ENCODE measurements at places on chromosomes 4 and X.
A peak's percentile ranks its signal among the peaks of the same experiment; 100 is the strongest.

DNA sequence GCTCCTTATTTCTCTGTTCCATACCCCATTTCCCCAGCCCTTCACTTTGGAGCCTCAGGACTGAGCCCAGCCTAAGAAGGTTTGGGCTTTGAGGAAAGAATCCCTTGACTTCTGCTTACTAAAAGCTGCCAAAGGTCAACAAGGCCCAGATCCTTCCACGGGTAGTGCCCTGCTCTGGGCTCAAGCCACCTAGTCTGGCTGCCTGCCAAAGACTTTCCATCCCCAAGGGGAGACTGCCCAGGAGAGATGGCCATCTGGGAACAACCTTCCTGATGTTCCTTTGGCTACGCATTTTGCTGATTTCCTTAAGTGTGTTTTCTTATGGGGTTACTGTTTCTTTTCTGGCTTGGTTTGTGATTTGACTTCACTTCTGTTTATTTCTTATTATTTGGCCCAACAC lies 49.8 kb upstream of the NDP start:
- DNase-seq = no peak

DNA sequence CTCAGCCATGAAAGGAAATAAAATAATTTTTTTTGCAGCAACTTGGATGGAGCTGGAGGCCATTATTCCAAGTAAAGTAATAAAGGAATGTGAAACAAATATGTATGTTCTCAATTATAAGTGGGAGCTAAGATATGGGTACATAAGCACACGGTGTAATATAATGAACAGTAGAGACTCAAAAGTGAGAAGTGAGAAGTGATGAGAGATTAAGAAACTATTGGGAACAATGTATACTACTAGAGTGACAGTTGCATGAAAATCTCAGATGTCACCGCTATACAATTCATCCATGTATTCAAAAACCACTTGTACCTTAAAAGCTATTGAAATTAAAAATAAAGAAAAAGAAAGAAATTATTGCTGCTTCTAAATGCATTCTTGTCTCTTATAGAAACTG lies 182.9 kb upstream of the TACR3 start:
- no peak for DNase-seq

DNA sequence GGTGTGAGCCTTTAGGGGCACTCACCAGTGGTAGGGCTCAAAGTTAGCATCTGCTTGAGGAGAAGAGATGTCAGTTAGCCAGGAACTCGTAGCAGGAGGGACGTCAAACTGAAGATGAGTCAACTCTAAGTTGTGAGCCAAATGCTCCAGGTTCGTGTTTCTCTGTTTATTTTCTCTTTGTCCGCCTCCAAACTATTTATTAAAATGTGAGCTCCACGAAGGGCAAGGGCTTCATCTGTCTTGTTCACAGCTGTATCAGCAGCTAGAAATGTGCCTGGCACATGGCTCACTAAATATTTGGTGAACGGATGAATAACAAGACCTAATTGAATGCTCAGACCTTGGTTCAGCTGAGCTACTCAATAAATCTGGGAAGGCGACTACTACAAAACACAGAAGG lies 248.9 kb downstream of the BCOR start:
- DNase-seq = peak; percentile 56

DNA sequence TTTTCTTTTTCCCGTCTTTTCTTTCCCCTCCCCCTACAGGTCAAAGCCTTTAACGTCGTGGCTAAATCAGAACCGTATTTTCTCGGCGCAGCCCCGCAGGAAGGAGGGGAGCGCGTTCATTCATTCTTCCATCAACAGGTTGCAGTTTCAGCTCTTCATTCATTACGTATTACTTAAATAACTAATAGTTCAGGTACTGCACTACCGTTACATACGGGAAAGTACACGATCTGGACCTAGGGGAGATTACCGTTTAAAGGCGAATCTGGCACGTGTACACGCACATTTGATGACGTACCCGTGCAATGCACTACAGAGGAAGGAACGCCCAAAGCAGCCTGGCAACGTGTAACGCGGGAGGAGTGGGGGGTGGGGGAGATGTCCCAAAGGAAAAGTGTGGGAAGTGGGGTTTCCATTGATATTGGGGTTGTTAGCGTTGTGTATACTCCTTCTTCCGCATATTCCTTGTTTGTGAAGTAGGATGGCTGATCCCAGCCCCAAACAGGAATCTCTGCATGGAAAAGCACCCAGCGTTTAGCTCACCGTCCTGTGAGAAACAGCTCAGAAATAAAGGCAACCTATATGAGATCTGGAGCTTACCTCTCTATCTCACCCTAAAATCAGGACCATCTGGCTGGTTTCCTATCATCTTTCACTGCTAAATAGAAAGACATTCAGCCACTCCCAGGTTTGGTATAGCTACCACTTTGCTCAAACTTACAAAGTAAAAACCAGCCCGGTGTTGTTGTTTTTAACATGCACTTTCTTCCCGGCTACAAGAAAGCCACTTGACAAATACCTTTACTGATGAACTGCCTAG lies 585 bp upstream of the SEC24D start:
- DNase-seq = peak; percentile 73

- DNase-seq = peak; percentile 7
These were observed 198.9 kb downstream of the ANK2 start for GRCh38 chr4:113248320-113248719.

- DNase-seq = peak; percentile 87
These were observed 64.9 kb downstream of the POLR2B start for GRCh38 chr4:57043347-57044251.

DNA sequence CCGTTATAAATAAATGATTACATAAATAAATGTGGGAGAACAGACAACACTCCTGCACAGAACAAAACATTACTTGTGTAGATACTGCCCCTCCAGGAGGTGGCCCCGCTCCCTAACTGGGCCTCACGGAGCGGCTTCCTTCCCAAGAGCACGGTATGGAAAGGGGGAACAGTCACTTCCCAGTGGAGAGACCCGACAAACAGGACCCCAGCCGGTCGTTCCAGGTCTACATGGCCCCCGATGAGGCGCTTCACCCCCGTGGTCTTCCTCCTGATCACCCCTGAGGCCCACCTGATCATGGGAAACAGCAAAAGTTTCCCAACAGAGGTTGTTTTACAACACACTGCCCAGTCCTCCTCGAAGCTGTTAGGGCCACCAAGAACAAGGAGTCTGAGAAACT lies 6.6 kb upstream of the SLC6A8 start:
- no peak for DNase-seq

- DNase-seq = no peak
These were observed 311.7 kb upstream of the TAPT1 start for GRCh38 chr4:16537926-16538325.

DNA sequence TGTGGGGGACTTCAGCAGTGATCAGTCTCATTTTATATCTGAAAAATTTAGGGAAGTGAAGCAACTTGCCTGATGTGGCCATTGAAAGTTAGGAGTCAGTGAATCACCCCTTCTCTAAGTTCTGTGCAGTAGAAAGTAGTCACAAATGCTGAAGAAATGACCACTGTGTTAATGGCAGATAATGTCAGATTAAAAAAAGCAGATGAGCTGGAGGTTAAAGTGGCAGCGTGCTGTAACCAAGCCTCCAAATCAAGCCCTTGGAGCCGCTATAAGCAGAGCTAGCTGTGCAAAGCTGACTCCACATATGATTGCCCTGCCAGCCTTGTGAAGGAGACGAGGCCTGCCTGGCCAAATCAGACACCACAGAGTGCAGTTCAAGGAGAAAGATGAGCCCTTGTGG lies 39.2 kb upstream of the PDE5A start:
- no peak for DNase-seq

- peak; percentile 37 for DNase-seq
These were observed 107.8 kb upstream of the TMEM47 start for GRCh38 chrX:34764852-34765361.

DNA sequence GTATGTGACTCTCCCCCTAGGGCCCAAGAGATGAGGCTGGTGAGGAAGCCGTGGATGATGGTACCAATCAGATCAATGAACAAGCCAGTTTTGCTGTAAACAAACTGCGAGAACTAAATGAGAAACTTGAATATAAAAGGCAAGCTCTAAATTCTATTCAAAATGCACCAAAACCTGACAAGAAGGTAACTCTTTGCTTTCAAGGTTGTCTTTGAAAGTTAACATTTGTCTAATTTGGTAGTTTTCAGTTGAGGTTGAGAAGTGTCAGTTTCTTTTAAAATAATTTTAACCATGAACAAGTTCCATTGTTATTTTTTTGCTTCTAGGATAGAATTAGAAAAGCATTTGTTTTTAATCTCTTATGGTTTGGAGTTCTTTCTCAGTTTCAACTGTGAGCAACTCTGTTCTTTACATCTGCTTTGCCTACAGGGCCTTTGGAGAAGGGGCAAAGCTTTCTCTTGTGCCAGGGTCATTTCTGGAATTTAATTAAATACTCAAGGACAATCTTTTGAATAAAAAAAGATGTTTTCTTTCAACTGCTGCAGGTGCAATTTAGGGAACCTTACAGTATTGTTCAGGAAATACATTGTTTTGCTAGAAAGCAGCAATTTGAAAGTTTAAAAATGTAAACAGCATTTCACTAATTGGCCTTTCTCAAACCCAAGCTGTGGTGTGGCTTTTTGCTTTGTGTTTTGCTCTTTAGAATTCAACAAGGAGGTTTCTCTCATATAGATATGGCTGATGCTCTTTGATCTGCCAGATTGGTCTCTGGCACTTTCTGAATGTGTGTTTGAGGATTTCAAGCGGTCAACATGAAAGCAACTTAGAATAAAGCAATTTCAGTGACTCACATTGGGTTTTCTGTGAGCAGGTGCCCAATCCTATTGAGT lies 62.9 kb downstream of the LRP2BP start:
- no peak for DNase-seq

GRCh38 chr4:125123570-125124109 lies 191.1 kb upstream of the FAT4 start:
- peak; percentile 68 for DNase-seq

DNA sequence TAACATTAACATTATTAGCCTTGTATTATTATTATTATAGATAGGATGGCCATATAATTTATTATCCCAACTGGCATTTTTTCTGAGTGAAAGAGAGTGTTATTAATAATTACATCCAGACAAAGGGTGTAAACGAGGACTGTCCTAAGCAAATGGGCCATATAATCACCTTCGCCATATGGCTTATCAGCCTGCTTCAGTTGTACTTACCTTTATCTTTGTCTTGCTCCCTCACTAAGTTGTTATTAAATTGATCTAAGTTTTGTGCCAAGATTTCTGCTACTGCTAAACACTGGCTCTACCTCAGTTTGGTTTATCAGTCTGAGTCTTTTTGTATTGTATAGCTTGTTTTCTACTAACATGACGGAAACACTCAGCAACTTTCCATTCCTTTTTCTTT lies 76.9 kb downstream of the STIM2 start:
- DNase-seq = no peak

DNA sequence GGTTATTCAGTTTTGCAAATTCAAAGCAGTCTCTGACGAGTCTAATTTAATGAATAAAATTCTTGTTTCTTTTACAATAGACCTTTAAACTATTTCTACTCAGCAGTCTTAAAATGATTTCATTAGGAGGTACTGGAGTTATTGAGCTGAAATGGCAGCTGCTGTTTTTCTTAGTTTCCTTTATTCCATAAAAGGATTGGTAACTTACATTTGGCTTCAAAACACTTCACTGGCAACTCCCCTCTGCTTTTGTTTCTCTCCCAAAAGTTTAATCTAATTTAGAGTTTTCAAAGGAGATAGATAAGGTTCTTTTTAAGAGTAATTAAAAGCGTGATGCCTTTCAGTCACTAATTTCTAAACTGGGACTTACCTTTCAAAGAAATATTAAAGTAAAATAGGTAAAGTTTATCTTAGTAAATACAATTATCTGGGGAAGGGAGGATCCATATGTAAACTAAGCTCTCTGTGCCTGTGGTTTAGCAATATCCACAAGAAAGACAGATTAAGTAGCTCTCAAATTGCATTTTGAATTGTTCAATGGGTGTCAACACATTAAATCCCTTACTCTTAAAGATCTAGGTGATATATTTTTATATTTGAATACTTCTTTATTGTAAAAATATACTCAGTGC lies 17.1 kb upstream of the PCDH10 start:
- DNase-seq = peak; percentile 3

DNA sequence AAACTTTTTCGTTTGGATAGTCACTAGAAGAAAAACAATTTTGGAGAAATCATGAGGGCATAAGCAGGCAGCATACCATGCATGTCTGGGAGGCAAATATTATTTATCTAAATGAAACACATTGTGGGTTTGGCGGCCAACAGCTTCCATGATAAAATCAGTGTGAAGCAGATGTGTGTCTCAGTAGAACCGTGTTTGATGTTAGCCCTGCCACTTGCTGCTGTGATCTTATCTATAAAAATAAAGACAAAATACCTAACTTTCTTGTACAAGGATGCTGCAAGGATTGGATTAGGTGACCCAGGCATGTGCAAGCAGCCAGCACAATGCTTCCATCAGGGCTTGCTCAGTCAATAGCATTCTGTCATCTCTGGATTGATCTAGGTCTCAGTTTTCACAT lies 341.4 kb downstream of the PACRGL start:
- no peak for DNase-seq

DNA sequence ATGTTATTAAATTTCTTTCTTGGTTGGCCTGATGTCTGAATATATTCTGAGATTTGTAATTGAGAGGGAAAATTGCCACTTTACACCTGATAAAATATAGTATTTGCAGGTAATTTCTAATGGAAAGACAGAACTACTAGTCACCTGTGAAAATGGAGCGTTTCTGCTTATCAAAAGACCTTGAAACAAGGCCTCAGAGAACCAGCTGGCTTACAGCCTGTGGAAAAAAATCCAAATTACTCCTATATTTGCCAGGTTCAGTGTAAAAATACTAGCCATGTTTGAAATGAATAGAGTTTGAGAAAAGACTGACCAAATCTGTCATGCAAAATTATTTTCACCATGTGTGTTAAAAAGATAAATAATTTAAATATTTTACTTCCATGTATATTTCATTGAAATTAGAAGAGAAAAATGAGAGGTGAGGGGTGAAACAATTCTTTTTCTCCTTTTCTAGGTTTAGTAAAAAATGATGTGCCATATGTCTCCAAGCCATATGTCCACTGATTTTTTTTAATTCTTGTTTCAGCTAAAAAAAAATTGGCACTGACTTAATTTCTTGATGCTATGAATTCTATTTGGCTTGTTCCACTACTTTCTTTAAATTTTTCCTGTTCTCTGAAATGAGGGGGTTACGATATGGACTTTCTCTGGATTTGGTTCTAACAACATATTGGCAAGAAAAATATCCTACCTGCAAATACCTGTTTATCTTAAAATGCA lies 464.9 kb downstream of the GRXCR1 start:
- DNase-seq = no peak

GRCh38 chrX:76454456-76454927 lies 27.0 kb downstream of the MAGEE1 start:
- DNase-seq = peak; percentile 8

- peak; percentile 5 for DNase-seq
These were observed 1105.1 kb upstream of the TENM3 start for GRCh38 chr4:181138116-181138515.

- DNase-seq = no peak
These were observed 23.2 kb upstream of the RASL11B start for GRCh38 chr4:52838729-52839586.

DNA sequence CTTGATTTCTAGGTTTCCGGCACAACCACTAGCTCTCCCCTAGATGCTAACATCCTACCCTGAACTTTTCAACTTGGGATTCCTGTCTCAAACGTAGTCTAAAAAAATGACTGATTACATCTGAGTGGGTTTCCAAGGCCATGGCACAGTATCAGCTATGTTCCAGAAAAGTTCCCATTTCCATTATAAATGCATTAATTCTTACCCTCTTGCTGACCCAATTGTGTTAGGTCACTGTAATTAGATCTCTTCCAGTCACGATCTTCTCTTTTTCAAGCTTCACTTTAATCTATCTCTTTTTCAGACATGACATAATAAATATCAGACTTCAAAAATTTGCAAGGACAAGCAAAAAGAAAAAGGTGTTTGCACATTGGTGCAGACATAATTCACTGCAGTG lies 50.6 kb upstream of the PDE5A start:
- DNase-seq = no peak
